C1 segment of cervical spinal cord (tissue), 14 donors: ENCODE measurements at places on chromosomes 1 and 21.

GRCh38 chr1:41151846-41152245 is 90.3 kb downstream of the SCMH1 start:
- no peak for DNase-seq

DNA sequence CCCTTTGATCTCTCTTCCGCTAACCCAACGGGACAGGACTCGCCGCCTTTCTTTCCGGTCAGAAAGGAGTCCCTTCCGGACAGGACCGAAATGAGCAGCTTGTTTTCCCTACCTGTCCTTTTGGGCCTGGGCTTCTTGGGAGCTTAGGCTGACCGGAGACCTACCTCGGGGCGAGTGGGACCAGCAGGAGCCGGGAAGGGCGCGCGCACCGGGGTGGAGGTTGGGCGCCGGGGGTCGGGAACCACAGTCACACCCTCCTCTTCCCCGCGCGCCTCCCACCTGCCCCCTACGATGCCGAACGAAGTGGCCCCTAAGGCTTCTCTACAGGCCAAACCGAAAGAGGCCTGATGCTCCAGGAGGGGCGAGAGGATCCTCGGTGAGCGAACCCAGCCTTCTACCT is 95.2 kb downstream of the PRKAB2 start:
- no peak for DNase-seq

DNA sequence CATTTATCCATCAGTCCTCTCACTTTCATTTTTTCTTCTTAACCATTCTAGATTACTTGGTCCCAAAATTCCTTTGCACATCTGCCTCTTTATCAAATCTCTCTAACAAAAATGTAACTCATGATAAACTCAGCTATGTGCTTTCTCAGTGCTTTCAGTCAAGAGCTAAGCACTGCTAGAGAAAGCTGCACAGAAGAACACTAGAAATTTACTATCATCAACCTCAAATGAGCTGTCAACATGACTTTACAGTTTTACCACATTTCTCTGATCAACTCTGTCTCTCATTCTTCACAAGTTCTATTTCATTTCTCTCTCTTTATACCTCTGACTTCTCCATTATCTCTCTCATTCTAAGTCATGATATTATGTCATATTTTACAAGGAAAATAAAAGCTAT is 54.2 kb upstream of the PRKACB start:
- no peak for DNase-seq

DNA sequence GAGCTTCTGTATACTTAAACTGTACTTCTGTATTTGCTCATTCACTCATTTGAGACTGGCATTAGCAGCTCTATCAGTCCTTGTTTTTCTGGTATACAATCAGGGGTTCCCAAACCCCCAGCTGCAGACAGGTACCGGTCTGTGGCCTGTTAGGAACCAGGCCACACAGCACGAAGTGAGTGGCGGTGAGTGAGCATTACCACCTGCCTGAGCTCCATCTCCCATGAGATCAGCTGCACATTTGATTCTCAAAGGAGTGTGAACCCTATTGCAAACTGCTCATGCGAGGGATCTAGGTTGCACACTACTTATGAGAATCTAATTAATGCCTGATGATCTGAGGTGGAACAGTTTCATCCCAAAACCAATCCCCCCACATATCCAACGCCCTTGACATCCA is 18.2 kb upstream of the NUF2 start:
- no peak for DNase-seq

- DNase-seq: no peak
Observed at GRCh38 chr21:35361988-35362387, 312.9 kb upstream of the RUNX1 start.

DNA sequence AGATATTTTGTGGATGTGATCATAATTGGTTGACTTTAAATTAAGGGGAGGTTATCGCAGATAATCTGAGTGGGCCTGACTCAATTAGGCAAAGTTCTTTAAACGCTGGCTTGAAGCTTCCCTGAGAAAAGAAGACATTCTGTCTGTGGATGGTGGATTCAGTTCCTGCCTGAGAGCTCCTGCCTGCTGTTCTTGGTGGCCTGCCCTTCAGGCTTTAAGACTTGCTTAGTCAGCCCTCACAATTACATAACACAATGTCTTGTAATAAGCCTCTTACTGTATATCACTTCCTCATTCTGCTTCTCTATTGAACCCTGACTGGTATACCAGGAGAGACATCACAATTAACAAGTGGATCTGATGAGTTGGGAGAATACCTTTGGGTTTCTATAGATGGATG is 50.2 kb downstream of the KCNJ6 start:
- DNase-seq: no peak

DNA sequence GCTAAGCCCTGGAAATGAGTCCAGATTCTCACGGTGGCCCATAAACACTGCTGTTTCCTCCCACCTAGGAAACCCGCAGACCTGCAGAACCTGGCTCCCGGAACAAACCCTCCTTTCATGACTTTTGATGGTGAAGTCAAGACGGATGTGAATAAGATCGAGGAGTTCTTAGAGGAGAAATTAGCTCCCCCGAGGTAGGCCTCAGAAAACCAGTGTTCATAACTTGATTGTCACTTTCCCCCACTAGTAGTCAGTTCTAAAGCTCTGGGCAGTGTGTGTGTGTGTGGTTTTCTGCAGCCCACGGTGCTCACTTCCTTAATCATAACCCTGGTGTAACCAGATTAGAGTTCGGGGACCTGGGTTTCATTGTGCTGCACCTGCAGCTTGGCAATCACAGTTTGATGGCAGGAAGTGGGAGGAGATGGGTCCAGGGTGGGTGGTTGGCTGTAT is 39.1 kb downstream of the CLIC6 start:
- no peak for DNase-seq

DNA sequence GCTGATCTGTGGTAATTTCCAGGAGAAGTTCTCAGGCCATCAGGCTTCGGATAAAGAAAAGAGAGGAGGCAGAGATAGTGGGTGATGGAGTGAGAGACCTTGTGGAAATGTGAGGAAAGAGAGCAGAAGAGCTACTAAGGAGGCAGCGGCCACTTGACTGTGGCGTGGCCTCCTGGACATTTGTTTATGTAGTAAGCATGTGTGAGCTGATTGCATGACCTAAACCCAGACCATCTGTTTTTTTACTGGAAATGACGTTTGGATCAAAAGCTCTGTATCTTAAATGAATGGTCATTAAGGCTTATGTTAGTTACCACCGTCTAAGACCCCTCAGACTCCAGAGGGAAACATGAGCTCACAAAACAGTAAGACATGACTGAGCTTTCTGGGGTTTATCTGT is 13.6 kb downstream of the ATP1B1 start:
- DNase-seq: no peak

DNA sequence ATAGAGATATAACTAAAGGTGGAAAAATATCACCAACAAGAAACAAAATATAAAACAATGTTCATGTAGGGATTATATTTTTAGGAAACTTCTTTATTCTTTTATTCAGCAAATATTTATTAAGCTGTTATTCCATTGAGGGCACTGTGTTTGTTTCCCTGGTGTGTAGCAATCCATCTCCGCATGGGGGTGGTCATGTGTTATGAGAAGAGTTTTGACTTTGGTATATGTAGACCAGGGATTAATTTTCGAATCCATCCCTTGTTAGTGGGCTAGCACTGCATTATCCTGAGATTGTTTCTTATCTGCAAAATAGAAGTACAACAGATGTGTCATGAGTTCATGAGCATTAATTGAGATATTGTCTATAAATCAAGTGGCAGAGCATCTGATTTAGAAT is 190.2 kb upstream of the LRRC7 start:
- DNase-seq: no peak

GRCh38 chr1:65722461-65722860 is 70.2 kb upstream of the PDE4B start:
- no peak for DNase-seq

GRCh38 chr1:212595229-212595628 is 13.3 kb upstream of the ATF3 start:
- no peak for DNase-seq

DNA sequence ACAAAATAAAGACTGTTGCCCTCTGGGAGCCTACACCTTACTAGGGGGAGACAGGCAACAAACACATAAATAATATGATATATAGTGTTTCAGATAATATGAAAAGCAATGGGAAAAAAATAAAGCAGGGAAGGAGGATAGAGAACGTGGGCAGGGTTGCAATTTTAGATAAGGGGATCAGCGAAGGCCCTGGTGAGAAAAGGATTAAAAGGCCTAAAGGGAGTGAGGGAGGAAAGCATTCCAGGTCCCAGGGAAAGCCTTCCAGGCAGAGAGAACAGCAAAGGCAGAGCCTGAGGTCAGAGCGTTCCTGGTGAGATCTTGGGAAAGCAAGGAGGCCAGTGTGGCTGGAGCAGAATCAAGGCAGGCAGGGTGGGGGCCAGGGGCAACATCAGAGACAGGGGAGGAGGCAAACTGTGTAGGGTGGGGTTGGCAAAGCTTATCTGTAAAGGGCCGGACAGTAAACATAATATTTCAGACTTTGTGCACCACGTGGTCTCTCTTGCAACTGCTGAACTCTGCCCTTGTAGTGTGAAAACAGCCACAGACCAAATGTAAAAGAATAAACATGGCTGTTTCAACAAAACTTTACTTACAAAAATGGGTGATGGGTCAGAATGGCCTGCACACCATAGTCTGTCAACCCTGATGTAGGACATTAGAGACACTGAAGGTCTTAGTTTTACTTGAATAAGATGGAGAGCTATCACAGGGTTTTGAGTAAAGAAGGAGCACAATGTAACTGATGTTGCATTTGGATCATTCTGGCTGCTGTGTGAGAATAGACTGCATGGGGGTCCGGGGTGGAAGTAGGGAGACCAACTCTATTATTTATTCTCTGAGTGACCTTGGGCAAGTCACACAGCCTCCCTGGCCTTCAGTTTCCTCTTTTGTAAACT is 13.3 kb upstream of the CPT2 start:
- no peak for DNase-seq

- no peak for DNase-seq
Observed at GRCh38 chr1:211623515-211623914, 44.6 kb upstream of the SLC30A1 start.

GRCh38 chr1:87154384-87154783 is 174.3 kb upstream of the LMO4 start:
- no peak for DNase-seq

DNA sequence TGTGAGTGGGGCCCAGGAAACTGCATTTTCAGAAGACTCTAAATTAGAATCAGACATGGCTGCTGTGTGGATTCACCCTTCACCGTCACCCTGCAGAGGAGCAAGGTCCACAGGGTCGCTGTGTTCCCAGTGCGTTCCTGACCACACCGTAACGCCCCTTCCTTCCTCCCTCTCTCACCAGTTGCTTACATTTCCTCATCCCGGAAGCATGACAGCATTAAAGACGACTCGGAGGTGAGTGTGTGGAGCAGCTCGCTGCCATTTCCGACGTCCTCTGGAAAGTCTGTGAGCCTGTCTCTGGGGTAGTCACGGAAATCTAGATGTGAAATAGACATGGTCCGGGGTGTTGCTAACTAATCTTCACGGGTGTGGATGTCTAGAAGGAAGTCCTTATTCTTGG is 45.9 kb downstream of the FAAP20 start:
- DNase-seq: no peak

DNA sequence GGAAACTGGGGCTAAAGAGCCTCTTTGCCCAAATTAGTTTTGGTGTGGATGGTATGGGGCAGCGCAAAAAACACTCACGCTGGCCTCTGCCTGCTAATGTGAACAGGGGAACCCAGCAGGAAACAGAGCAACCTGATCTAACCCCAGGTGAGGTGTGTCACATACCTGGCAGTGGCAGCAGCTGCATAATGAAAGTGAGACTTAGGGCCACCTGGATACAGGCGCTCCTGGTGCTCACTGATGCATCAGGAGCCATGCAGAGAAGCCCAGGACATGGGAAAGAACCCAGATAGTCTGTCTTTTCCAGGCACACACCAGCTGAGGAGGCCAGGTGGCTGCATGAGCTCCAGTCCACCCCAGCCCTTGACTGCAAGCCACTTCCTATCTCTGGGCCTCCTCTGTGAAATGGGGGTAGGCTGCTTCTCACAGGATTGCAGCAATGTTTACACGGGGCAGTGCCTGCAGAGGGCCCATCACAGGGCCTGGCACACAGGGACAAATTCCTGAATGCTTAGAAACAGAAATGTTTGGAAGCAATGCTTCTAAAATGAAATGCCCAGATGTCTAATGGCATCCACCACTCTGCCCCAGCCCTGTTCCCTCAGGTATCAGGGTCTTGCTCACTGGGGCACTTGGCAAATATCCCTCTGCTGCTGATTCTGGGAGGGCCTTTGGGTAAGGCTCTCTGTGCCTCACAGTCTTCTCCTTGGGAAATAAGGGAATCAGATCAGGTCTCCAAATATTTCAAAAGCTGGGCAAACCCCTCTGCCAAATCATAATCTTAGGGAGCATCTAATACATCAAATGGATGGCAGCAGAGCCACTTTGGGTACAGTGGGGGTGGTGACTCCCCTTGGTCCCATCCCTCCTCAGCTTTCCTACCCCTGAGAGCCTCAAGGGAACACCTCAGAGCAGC is 19.9 kb downstream of the DHCR24 start:
- DNase-seq: no peak

GRCh38 chr1:90314533-90314932 is 319.6 kb downstream of the ZNF326 start:
- no peak for DNase-seq
